Stimulated activated CD8-positive, alpha-beta memory T cell treated with anti-CD3 and anti-CD28 coated beads, Interleukin-7, amount 100 ng/mL, for 1 hour (primary cell): ENCODE measurements at places on chromosomes 7 and 10.

GRCh38 chr7:1016577-1017531, 27.5 kb upstream of the GPR146 start:
- DNase-seq = no peak

DNA sequence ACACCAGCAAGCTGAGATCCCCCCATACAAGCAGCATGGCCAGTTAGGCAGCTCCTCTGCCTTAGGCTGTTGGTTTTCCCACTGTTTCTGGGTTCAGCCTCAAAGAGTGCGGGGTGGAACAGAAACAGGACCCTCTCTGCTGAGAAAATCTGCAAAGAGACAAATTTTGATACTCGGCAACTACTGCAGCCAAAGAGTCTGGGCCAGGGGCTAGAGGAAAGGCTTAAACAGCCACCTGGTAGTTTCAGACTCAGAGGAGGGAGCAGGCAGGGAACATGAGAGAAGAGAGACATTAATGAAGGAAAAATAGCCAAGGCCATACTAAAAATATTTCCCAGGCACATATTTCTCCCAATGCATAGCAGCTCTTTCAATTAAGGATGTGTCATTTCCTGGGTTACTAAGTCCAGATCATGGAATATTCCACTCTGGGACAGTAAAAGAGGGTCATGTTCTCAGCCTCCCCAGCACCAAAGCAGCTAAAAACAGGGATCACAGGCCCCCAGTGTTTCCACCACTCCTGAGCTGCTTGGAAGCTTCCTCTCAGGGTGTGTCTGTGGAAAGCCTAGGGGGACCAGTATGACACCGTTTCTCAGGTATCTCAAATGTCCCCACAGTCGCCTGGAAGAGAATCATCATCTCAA, 29.8 kb downstream of the PDLIM1 start:
- no peak for DNase-seq

DNA sequence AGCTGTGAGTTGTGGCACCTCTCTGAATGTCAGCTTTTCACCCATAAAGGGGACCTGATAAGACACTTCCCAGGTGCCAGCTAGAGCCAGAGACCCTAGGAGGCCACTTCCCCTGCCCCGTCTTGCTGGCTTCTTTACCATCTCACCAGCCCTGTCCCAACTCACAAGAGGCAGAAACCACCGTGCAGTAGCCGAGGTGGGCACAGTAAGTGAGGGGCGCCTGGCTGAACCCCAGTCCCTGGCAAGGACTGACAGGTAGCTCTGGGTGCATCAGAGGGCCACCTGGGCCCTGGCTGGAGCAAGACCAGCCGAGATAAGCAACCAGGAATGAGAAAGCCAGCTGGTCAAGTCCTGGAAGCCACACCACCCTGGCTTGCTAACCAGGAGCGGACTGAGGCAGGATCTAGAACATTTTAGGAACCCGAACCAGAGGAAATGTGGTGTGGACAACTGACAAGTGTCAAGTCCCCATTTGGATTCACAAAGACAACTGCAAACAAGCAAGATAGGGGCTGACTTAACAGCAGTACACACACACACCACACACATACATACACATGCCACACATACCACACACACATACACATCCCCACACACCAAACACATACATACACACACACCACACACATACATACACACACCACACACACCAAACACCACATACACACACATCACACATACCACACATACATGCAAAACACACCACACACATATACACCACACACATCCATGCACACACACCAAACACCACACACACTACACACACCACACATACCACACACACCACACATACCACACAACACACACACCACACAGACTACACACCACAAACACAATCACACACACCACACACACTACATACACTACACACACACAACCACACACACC, 20.8 kb downstream of the OGDHL start:
- no peak for DNase-seq

DNA sequence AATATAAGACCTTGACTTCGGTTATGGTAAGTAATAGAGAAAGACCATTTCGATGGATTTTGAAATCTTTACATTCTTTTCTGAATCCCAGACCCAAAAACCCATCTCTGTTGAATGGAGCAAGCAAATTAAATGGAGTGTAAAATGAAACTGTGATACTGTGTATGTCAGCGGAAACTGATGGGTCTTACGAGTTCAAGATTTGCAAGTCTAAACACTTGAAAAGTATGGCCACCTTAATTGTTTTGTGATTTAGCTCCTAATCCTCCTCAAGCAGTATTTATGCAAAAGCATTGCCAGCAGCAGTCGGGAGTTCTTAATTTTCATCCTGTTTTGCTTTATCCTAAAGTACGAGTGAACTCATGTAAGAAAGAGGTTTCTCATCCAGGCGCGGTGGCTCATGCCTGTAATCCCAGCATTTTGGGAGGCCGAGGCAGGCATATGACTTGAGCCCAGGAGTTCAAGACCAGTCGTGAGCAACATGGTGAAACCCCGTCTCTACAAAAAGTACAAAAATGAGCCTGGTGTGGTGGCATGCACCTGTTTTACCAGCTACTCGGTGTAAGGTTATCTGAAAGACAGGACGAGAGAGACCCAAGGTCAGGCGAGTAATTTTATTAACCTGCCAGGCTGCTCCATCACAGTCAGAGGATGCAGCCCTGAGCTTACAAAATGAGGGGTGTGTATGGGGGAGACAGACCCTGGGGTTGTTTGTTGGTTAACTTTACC, 5.8 kb upstream of the DHTKD1 start:
- DNase-seq = no peak

- no peak for DNase-seq
These were observed 10.1 kb downstream of the MCMBP start for GRCh38 chr10:119862524-119862923.

DNA sequence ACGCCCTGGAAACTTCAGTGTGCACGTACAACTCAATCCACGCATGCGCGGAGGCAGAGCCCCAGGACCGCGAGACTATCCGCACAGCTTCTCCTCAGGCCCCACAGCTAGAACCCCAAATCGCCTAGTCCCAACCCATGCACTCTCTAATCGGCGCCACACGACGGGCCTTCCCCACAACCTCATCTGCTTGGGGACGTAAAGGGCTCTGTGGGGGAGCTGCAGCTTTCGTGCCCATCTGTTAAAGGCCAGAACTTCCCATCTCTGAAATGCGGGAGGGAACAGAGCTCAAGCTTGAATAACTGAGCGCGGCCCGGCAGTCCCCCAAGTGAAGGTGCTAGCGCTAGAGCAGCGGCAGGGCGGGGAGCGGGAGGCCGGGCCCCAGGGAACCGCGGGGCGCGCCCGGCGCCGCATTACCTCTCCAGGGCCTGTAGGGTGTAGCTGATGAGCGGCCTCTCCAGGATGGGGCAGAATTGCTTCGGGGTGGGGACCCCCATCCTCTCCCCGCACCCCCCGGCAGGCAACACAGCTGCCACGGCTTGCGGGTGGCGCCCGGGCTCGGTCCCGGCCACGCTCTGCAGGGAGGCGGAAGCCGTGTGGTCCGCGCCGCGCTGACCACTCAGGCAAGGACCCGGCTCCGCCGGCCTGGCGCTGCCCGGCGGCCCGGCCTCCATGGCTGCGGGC, 547 bp downstream of the CRPPA start:
- DNase-seq = peak; percentile 62

- DNase-seq = no peak
These were observed 146.1 kb downstream of the SLC16A9 start for GRCh38 chr10:59563531-59563930.

DNA sequence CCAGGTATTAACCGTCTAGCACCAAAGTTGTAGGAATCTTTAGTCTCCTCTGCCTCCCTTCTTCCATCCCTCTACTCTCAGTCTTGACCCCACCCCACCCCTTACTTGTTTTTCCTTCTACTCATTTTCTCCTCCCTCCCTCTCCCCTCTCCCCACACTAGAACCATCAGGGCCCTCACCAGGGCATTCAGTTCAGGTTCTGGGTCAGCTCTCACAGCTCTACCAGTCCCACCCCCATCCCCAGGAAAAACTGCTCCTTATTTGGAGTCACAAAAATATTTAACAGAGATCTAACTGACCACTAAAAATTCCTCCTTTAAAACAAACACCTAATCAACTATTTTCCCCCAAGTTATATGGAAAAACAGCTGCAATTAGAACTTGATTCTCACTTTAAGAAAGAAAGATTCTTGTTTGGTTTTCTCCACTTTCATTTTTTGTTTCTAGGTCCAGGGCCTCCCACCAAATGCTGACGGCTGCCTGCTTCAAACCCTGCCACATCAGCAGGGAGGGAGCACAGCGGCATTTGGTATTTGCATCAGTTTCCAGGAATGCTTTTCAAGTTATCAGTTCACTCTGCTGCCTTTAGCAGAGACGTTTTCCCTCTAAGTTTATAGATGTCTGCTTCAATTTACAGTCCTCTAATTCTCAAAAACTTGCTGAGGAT, 2.8 kb upstream of the COL1A2 start:
- DNase-seq = no peak

DNA sequence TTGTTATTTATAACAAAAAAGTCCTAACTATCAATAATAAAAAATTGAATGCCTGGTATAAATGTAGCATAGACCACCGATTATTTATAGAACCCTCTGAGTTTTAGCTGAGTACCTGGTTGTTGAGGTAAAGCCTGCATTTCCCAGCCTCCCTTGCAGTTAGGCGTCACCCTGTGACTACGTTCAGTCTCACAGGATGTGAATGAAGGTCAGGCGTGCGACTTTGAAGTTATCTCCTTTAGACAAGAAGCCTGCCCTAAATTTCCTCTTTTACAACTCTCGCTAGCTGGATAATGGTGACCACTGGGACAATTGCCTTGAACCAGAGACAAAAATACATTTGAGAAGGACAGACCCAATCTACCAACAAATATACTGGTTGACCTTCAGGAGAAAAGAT, 67.5 kb upstream of the TES start:
- no peak for DNase-seq

DNA sequence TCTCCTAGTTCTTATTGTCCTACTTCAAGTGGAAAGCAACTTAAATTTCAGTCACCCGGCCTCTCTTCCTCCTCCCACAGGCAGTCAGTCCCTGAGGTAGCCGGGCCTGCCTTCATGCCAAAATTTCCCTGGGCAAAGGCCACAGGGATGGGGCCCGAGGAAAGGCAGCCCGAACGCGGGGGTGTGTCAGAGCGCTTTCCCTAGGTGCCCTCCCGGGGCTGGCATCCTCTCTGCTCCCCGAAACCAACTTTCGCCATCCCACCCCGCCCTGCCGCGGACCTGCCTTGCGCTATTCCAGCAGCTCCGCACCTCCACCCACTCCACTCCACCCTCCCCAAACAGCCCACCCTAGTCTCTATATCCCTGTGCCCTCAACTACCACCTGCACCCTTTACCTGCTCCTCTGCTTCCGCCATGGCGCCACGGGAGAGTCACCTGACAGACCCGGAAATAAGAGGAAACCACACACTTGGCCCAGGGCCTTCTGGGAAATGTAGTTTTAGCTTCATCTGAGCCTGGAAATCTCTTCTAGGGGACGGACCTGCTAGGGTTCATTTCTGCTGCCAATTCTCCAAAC, at the start of gene VPS41:
TSS of gene VPS41 (minus strand) at position 433 of the 577 bp plus-strand sequence. CDS start at position 416, 17 bp downstream.
- peak; percentile 52 for DNase-seq
